ENCODE measurements at places on chromosomes 12 and 14.
A peak's percentile ranks its signal among the peaks of the same experiment; 100 is the strongest.

- DNase-seq: no peak
Measured at GRCh38 chr12:132243596-132244310, 85.6 kb downstream of the GALNT9 start.

GRCh38 chr14:79660053-79660939, 551.0 kb downstream of the DIO2 start:
- DNase-seq: no peak

DNA sequence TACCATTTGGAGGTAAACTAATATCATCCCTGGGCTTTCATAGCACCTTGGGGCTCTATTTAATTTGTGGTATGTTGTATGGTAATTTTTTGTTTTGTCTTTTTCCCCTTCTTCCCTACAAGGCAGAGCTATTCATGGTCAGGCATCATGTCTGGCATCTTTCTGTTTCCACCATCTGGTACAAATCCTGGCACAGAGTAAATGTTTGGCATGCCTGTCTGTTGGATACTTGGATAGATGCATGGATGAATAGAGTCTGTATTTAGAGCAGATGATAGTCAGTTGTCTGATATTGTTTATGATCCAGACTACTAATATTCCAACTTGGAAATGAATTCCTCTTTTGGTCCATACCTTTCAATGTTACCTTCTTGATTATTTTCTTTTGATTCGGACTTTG, 139.8 kb downstream of the NEDD1 start:
- DNase-seq: no peak

DNA sequence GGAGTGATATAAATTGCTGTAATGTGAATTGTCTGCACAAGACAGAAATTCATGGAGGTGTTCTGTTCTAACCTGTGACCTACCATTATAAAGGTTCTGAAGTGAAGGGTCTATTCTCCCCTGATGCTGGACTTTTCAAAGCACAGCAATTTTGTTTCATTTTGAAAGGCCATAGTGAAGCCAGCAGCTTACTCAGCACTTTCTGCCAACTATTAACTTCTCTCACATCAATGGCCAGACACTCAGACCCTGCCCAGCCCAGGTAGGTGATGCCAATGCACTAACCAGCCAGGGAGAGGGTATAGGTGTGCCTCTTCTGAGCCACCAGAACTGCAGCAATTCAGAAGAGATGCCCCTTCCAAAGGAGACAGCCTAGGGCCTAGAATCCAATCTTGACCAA, 43.9 kb downstream of the SLC15A4 start:
- no peak for DNase-seq

DNA sequence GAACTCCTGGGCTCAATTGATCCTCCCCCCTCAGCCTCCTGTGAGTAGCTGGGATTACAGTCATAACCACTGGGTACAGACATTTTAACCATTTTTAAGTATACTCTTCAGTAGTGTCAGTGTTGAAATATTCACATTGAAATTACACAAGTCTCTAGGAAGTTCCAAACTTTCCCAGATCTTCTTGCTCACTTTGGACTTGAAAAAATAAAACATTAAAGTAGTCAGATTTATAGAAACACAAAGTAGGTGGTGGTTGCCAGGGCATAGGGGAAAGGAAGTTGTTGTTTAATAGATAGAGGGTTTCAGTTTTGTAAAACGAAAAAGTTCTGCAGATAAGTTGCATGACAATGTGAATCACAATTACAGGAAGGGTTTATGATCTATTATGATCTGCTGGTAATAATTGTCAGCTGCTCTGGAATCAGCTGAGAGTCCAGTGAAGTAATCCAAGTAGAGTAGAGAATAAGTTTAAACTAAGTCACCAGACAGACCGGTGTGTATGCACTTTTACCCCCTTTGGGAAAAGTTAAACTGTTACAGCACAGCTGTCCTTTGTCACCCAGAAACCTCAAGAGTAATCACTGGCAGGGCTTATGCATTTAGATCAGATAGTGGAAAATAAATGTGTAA, 27.4 kb downstream of the PCNX1 start:
- no peak for DNase-seq

- no peak for DNase-seq
Measured at GRCh38 chr12:66144791-66145754, 14.5 kb upstream of the LLPH start.

DNA sequence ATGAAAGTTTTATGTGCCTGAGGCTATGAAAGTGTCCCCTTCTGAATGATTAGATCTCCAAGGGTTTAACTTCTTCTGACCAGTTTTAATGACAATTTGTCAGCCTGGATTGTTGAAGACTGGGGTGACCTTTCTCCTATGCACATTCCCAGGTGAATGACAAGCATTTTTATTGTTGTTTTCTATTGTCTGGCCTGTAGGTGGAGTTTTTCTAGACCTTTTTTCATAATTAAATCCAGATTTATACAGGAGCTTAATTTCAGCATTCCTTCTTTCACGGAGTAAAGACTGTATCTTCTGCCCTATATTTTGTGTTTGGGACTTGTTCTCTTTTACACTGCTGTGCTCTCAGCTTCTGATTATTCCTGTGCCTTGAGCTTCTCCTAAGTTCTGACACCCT, 125.0 kb upstream of the FAR2 start:
- no peak for DNase-seq

GRCh38 chr14:28765169-28765830, 1.3 kb upstream of the FOXG1 start:
- DNase-seq: no peak

- no peak for DNase-seq
Measured at GRCh38 chr14:104697892-104698583, 8.6 kb downstream of the INF2 start.

DNA sequence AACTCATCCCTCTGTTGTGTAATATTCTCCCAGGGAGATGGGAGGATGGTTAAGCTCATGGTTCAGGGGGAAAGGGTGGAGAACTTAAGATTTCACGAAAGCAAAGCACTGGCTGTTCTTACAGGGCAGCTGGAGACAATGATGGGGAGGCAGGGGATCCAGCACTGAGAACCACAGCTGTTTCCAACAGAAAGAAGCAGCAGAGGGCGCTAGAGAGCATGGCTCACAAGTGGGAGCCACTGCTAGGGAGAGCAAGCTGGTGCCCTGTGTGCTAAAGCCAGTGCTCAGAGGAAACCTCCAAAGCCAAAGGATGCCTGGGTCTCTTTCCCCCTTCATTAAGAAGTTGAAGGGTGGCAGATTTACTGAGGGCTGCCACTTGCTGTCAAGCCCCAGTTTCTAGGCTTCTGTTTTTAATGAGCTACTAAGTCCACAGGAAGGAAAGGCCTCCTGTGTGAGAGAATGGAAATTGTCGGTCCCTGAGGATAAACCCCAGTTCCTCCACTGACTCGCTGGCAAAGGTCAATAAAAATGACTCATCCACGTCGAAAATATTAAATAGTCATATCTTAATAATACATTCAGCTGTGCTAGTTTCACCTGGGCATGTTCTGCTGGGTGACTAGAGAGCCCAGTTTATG, 199.7 kb downstream of the ANO2 start:
- peak; percentile 11 for DNase-seq

DNA sequence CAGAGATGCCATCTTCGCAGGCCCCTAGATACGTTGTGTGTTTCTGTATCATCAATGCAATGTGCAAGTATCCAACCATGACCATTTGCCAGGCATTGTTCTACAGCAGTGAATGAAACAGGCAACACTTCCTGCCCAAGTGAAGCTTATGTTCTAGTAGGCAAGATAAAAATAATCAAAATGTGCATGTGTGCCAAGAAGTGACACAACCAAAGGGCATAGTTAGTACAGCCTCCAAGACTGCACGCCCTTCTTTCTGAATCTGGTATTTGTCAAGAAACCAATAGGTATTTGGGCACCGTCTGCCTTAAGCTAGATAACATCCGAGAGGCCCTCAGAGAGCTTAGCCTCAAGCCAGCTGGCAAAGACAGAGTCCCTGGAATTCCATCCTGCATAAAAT, 152.0 kb downstream of the TMEM132C start:
- no peak for DNase-seq

- no peak for DNase-seq
Measured at GRCh38 chr12:75953312-75953906, 78.2 kb downstream of the PHLDA1 start.

DNA sequence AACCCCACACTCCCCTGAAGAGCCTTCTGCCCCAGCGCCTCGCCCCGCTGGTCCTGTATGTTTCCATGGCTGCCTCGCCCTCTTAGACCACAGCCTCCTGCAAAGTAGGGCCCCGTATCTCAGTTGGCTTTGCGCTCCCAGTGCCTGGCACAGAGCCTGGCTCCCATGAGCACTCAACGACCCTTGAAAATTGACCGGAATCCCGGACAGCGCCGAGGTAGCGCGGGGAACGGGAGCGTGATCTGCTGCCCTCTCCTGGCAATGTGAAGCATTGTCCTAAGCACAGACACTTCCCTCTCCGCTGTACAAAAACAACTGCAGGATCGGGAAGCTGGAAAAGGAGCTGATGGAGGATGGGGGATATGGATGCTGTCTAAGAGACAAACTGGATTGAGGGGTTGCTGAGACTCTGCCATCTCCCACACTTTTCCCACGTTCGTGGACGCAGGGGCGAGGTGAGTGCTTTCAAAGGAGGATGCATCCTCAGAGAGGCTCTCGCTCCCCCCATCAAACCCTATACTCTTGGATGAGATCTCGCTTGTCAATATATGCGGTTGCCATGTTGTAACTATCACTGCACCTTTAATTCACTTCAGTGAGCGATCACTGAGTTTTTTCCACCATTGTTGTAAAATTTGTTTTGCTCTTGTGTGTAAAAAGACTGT, 10.7 kb upstream of the FKBP4 start:
- peak; percentile 39 for DNase-seq

- DNase-seq: no peak
Measured at GRCh38 chr12:97222391-97222790, 240.2 kb upstream of the RMST start.

- no peak for DNase-seq
Measured at GRCh38 chr12:2384533-2385351, 332.0 kb downstream of the CACNA1C start.

- no peak for DNase-seq
Measured at GRCh38 chr12:64877363-64878004, 53.0 kb downstream of the TBC1D30 start.

DNA sequence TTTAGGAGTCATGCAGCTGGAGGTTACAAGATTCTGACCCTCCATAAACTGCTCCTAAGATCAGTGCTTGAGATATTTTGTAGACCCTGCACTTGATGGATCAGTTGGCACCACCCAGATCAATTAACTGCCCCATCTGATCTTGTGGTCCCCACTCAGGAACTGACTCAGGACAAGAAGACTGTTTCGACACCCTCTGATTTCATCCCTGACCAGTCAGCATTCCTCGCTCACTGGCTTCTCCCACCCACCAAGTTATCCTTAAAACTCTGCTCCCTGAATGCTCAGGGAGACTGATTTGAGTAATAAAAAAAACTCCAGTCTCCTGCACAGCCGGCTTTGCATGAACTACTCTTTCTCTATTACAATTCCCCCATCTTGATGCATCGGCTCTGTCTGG, 360.2 kb downstream of the GALC start:
- DNase-seq: no peak

- no peak for DNase-seq
Measured at GRCh38 chr12:2248087-2248900, 195.5 kb downstream of the CACNA1C start.

DNA sequence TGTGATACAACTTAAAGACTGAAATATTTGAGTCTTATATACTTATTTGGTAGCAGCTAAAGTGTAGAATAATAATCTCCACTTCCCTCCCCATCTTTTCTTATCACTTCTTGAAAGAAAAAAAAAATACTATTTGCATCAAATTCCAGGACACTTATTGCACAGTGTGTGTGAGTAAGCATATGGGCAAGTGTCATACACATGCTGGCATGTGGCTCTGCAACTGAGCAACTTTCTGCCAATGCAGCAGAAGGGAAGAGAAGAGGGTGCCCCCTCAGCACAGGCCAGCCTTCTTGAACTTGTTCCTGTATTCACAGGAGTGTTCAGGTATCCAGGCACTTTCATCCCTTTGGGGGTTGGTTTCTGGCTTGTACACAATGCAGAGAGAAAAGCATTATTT, 145.8 kb downstream of the CPNE8 start:
- DNase-seq: no peak

GRCh38 chr12:111812881-111813741, 28.9 kb upstream of the MAPKAPK5 start:
- peak; percentile 50 for DNase-seq

- no peak for DNase-seq
Measured at GRCh38 chr14:92719421-92719820, 29.0 kb downstream of the LGMN start.

- DNase-seq: no peak
Measured at GRCh38 chr14:104693482-104694431, 4.3 kb downstream of the INF2 start.

GRCh38 chr12:89731614-89732013, 23.0 kb upstream of the ATP2B1 start:
- no peak for DNase-seq

- DNase-seq: no peak
Measured at GRCh38 chr12:120474616-120474960, 5.0 kb upstream of the SRSF9 start.

GRCh38 chr14:37034410-37035285, 137.8 kb downstream of the SLC25A21 start:
- DNase-seq: no peak

DNA sequence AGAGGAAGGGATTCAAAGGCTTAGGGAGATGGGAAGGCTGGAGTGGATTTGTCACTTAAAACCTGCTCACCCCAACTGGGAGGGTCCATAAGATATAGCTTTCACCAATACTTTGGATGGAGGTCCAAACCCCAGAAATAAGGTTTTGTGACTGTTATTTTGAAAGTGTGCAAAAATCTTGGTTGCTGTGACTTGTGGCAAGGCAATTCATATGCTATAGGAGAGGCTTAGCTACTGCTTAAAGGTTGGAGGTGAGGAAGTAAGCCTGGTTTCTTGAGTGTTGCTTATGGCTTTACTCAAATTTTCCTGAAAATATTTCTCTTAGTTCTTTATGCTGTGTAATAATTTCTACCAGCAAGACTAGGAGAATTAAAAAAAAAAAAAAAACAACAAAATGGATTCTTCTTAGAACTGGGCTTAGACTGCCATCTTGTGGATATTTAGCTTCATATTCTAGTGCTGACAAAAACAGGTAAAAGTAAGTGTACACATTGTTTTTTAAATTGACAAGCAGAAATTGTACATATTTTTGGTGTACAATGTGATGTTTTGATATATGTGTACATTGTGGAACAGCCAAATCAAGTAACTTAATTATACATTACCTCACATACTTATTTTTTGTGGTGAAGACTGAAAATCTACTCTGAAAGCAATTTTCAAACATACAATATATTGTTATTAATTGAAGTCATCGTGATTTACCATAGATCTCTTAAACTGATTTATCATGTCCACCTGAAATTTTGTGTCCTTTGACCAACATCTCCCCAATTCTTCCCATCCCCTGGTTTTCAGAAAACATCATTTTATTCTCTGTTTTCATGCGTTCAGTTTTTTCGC, 23.0 kb downstream of the PDE6H start:
- no peak for DNase-seq

DNA sequence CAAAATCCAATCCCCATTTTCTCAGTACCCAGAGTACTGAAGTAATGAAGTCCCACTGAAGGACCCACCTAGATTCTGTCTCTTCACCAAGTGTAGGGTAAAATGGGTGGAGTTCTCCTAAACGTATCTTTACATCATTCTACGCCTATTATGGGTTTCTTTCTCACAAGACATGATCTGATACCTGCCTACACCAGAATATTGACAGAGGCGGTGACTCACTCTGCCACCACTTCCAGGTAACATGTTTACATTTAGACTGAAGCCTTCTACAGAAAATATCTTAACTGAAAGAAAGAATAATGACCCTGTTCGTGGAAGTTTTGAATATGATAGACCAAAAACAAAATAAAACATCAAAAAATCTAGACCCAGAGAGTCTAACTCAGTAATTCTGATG, 89.8 kb downstream of the BTG1 start:
- peak; percentile 58 for DNase-seq

GRCh38 chr12:96822641-96823040, 84.4 kb upstream of the NEDD1 start:
- no peak for DNase-seq

Data from activated CD4-positive, alpha-beta T cell treated with anti-CD3 and anti-CD28 coated beads, Interleukin-2, amount 50 U/mL, for 1 hour (primary cell).